ENCODE measurements at places on chromosomes 2 and 18.

DNA sequence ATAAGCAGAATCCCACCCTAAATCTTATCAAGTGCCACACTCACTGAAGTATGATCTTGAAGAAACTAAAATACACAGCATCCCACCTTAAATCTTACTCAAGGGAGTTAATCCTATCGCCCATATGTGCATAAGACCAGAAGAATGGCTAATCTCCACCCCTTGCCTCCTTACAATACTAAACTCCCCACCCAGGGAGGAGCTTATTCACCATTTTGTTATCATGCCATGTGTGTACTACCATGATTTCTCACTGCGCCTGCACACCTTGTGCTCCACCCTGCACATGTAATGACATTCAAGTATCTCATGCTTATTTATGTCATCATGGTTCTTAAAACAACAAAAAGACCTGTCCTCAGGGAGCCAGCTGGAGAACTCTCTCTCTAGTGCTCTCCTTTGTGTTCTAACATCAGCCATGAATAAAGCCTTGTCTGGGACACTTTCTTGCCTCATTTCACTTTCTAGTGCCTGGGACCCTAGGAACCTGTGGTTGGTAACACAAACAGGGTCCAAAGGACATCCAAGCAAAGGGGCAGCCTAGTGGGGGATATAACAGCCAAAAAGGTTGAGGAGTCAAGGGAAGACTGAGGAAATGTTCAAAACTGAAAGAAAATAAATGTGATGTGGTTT, 87.4 kb downstream of the SLC66A3 start:
- no peak for ATAC-seq

GRCh38 chr2:52536929-52537460, 1230.6 kb upstream of the CHAC2 start:
- no peak for ATAC-seq

DNA sequence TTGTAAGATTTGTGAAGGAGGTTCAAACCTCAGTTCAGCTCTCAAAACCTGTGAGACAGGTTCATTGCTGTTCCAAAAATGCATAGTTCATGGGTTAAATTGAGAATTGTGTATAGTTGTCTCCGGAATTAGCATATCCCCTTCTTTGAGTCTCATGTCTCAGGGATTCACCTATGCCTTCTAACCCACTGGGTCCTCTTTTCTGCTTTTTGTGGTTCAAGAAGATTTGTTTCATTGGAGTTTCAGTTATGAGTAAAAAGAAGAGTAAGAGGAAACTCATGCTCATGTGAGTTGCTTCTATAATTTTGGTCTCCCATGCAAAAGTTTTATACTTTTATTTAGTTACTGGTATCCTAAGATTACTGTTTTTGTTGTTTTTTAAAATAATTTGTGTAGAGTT, 1219.8 kb upstream of the ZEB2 start:
- no peak for ATAC-seq

DNA sequence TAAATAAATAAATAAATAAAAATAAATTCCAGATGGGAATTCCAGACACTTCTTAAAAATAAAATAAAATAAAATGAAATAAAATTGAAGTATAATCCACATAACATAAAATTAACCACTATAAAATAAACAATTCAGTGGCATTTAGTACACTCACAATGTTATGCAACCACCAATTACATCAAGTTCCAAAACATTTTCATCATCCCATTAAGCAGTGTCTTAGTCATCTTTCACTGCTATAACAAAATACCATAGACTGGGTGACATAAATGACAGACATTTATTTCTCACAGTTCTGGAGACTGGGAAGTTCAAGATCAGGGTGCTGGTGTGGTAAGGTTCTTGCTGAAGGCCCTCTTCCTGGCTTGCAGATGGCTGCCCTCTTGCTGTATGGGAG, 22.6 kb upstream of the PROKR1 start:
- ATAC-seq, result no peak

GRCh38 chr18:22337306-22337705, 80.4 kb downstream of the CTAGE1 start:
- no peak for ATAC-seq

GRCh38 chr2:179837408-179837807, 24.0 kb downstream of the ZNF385B start:
- ATAC-seq, result no peak

DNA sequence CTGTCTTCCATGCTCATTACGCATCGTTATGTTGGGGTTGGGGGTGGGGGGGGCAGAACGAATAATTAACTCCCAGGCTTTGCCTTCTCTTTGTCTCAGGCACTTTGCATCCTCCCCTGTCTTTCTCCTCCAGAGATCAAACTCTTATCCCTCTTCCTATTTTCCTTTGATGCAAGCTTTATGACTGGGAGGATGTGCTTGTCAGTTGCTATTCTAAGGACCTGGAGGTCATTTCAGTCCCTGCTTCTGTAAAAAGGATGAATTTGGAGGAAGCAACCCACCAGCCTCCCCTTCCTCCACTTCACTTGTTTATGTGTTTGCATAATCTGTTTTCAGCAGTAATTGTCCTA, 87.5 kb downstream of the ZCCHC2 start:
- no peak for ATAC-seq

DNA sequence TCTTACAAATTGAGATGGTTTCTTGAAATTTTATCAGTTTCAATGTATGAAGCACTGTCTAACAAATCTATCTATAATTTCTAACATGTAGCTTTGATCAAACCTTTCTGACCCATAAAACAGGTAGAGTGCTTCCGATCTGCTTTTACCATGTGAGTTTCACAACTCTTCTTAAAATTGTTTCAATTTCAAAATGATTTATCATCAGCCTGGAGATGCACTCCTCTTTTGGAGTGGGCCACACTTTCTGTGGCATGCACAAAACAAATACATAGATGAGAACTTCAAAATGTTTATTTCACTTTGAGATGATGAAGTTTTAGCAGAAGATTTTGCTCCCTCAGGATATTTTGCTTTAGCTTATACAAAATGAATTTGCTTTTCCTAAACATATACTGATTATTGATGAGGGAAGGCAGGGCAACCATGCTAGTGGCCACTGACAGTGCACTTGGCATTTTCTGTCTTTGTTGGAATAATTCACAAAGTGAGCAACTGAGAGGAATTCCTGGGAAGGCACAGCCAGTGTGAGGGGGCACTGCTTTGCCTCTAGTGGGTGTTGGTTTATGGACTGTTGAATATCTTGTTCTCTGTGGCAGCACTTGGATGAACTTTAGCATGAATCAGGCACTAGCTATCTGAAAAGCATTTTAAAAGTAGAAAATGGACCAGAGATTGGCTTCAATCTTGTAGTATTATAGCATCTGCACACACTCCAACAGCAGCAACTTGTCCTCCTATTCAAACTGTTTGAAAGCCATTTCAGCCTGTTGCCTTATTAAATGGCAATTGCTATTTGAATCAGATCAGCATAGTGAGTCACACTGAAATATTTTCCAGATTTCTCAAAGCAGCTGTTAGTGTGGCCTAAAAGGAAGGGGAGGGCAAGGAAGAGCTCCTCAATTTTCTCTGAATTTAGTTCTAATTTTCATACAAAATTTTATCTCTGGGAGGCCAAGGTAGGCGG, 193.2 kb downstream of the CCDC85A start:
- no peak for ATAC-seq

DNA sequence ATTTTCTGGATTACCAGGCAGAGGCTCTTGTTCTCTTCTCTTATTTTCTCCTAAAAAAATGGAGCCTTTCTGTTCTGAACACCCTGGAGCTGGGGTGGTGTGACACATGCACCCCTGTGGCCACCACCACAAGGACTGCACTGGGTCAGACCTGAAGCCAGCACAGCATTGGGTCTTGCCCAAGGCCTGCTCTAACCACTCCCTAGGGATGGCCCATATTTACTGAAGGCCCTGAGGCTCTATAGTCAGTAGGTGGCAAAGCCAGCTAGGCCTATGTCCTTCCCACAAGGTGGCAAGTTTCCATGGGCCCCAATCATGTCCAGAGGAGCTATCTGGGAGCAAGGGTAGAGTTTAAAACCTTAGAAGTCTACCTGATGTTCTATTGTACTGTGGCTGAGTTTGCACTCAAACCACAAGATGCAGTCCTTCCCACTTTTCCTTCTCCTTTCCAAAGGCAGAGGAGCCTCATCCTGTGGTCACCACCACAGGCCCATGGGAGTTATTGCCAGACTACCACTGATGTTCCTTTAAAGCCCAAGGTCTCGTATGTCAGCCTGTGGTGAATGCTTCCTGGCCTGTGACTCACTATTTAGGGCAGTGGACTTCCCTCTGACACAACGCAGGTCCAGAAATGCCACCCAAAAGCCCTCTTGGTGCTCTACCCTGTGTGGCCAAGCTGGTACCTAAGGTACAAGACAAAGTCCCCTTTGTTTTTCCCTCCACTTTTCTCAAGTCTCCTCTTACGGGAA, 15.0 kb upstream of the FMNL2 start:
- no peak for ATAC-seq

DNA sequence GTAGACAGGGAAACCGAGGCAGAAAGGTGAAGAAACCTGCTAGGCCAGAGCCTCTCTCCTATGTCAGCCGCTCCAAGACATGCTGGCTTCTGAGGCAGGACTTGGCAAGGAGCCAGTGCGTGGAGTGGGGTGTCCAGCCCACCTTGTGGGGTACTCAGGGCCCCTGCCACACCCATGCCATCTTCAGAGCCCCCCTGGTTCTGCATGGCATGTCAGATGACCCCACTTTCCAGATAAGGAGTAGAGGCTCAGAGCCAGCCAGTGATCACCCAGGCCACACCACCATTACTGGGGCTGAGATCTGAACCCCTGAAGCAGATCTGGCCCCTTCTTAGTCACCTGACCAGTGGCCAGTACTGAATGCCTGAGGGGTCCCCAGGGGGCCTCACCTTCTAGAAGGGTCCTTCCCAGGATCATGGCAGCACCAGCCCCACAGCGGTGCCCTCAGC, 14.7 kb downstream of the CROCC2 start:
- ATAC-seq, result no peak

DNA sequence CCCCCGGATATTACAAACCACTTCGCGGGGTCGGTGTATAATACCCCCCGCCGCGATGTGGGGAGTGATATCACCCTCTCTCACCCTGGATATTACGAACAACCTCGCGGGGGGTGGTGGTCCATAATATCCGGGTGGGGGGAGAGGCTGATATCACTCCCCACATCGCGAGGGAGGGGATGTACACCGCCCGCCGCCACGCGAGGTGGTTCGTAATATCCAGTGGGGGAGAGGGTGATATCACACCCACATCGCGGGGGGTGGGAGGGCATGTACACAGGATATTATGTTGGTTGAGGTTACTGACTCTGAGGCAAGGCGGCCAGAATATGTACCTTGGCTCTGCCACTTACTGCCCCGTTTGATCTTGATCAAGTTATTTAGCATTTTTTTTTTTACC, 14.8 kb upstream of the CWC22 start:
- no peak for ATAC-seq

- no peak for ATAC-seq
Observed at GRCh38 chr18:34153711-34154110, 71.0 kb downstream of the NOL4 start.

DNA sequence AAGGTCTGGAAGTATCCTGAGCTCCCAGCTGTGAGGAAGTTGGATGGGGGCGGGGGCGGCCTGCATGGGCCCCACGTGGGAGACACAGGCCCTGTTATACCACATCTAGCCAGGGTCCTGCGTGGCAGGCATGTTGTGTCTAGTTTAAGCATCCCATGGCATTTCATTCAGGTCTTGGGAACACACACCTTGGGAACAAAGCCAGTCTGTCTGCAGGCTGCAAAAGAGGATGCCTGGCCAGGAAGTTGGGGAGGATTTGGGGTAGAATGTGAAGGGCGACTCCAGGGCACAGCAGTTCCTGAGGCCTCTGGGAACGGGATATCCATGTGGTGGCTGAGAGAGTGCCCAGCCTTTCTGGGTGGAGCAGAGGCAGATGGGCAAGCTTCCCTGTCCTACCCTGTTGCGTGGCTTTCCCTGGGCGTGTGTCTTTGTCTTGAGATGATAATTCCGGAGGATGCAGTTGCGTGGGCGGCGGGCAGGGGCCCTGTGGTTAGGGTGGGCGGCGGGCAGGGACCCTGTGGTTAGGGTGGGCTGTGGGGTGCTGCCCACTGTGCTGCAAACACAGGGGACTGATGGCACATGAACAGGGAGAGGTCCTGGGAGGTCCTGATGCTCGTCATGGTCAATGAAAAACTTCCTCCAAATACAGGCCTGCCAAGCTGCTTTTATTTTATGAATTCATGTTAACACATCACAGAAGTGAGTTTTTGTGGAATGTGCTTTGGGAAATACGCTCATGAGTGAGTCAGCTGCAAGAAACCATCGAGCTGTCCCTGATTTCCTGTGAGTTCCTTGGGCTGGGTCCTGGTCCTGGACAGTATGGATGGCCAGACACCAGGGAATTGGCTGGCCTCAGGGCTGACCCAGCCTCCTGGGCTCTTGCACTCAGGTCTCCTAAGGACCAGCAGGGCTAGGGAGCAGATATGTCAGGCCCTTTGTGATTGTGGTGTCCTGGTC, 90.0 kb upstream of the HS6ST1 start:
- no peak for ATAC-seq

DNA sequence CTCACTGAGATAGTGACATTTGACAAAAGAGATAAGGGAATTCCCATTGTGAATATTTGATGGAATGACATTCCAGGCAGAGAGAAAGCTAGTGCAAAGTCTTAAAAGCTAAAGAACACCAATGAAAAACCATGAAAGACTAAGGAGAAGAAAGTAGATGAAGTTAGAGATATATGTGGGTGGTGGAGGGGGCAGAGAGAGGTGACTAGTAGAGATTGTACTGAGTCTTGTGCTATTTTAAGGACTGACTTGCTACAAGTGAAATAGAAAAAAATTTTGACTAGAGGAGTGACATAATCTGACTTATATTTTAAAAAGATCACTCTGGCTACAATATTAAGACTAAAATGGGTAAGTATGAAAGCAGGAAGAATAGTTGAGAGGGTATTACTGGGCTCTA, 35.3 kb upstream of the GULP1 start:
- ATAC-seq, result no peak

DNA sequence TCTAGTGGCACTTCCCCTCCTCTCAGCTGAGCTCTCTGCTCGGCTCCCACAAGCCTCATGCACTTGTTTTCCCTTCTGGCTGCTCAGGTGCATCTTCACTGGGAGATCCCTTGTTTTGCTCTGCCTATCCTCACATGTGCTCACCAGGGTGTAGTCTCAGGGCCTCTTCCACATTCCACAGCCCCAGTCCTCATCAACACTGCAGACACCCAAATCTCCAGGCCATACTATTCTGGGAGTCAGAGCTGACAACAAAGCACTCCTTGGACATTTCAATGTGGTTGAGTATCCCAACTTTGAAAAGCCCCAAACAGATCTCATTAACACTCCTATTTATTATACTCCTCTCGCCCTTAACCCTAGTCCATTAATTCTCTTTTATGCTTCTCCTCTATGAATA, 71.3 kb downstream of the CCDC93 start:
- no peak for ATAC-seq

DNA sequence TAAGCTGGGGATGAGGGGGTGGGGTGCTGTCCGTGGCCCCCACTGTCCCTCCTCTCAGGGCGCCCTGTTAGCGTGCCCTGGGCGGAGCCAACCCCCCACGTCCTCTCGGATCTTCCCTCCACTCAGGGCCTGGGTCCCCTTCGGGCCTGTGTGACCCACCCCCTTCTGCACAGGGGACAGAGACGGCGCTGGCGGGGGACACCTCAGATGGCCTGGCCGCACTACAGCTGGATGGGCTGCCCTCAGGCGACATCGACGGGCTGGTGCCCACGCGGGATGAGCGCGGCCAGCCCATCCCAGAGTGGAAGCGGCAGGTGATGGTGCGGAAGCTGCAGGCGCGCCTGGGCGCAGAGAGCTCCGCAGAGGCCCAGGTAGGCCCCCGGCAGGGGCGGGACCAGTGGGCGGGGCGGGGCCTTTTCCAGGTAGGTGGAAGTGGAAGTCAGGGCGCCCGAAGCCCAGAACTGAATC, 9.9 kb upstream of the KLHL30 start:
- ATAC-seq, result no peak

GRCh38 chr2:233473386-233473791, 93.2 kb downstream of the USP40 start:
- ATAC-seq, result no peak

GRCh38 chr18:9140984-9141383, 4.4 kb downstream of the ANKRD12 start:
- ATAC-seq, result no peak

All from activated CD4-positive, CD25-positive, alpha-beta regulatory T cell treated with anti-CD3 and anti-CD28 coated beads, Interleukin-2, amount 50 U/mL, for 24 hours (primary cell).